GDM1 (cell line): ENCODE measurements at places on chromosomes 4 and X.
A peak's percentile ranks its signal among the peaks of the same experiment; 100 is the strongest.

DNA sequence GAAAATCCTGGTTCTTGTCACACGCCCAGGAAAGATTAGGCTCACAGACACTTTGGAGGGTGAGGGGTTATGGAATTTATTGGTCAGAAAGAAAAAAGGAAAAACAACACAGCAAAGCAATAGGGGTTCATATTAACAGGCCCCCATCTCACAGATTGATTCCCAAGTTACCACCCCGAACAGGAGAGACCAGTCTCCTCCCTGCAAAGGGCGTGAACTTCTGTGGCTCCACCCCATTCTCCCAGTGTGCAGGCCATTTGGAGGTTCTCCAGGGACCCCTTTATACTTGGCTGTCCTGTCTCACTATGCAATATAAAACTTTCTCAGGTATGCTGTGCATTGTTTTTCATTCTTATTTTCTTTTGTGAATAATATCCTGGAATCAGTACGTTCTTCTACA, 7.4 kb downstream of the FGF2 start:
- no peak for DNase-seq

DNA sequence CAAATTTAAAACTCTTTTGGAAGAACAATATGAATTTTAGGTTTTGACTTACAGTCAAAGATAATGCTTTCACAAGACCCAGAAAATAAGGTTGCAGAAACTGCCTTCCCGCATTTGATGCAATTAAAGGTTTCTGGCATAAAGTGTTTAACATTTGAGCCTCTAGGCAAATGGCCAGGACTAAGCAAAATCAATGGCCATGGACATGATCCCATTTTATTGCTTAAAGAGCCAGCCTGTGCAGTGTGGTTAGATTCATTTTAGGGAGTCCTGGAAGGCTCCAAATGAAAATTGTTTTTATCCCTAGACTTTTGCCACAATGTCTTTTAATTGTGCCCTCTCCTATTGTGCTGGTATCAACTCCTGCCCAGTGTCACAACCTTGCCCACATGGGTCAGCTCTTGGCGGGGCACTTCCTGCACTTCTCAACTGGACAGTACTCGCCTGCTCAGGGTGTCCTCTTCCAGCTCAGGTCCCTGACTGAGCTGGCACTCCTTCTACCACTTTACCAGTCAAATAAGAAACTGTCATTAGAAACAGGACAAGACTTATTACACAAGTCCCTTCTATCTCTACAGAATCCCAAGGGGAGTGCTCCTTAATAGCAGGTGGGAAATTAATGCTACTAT, 208.4 kb upstream of the NPY2R start:
- no peak for DNase-seq

DNA sequence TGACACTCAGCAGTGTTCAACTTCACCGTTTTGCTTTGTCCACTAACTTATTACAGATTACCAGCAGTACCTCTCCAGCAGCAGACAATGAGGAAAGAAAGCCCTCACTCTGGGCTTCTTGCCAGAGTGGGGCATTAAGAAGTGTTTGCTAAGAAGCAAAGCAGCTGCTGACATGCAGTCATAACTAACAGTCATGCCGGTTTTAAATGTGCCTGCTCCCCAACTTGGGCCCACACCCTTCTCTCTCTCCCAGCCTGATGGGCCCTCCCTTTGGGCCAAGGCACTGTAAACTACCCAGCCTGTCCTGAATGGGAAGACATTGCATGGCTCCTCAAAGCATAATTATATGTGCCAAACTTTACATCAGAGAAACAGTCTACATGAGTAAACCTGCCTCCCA, 54.6 kb upstream of the HHIP start:
- no peak for DNase-seq

- no peak for DNase-seq
These were observed 10.3 kb downstream of the FAM3A start for GRCh38 chrX:154505734-154506133.

DNA sequence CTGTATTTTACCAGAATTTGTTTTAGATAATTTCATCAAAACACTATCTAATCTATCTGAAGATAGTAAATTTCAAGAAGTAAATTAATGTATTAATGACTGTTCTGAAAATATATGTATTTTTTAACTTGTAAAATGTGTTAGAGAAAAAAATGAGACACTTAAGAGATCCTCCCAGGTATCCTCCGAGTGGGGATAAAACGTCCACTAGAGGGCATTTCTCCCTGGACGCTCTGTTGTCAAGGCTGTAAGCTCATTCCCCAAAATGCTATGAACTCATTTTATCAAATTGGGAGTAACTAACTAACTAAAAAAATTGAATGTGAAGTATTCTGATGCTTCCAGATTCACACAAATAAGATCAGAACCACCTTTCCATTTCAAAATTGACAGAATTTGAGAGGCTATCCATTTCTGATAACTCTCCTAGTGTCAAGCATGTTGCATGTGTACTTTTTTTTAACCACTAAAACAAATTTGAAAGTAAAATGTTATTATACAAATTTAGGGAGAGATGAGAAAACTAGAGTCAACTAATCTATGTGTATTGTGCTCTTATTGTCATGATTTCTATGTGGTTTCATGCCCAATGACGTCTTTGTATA, 337.3 kb upstream of the HS3ST1 start:
- no peak for DNase-seq

GRCh38 chrX:34563804-34564203, 93.3 kb downstream of the TMEM47 start:
- DNase-seq, result no peak

- DNase-seq, result no peak
These were observed 55.1 kb downstream of the SH3RF1 start for GRCh38 chr4:169215656-169216055.

GRCh38 chr4:109032671-109033070, 269.8 kb downstream of the COL25A1 start:
- DNase-seq, result no peak

DNA sequence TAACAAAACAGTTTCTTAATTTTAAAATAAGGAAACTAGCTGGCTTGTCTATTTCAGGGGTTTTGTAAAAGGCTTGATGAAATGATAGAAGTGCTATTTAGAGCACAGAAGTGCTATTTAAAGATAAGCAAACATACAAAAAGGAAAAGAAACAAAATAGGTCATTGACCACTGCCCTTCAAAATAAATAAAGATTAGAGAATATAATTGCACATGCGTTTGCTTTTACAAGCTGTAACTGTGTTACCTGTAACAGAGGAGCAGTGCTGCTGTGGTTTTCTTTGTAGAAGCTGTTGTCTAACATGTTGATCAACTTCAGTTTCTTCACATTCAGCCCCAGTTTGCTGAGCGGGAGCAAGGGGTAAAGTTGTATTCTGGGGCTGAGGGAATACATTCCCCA, 63.5 kb downstream of the WNK3 start:
- DNase-seq, result no peak

GRCh38 chrX:108464604-108465003, 25.0 kb downstream of the COL4A5 start:
- DNase-seq, result no peak

GRCh38 chr4:7238300-7238960, 46.1 kb downstream of the SORCS2 start:
- no peak for DNase-seq

- peak; percentile 35 for DNase-seq
These were observed at the start of gene ARHGAP24 for GRCh38 chr4:85474818-85475630. ARHGAP24 (plus strand) TSS chr4:85475150.

GRCh38 chr4:26566133-26566532, 17.8 kb upstream of the TBC1D19 start:
- no peak for DNase-seq

GRCh38 chr4:82500435-82501153, 61.2 kb downstream of the TMEM150C start:
- DNase-seq, result no peak
